ENCODE measurements at places on chromosomes 3 and 15.

DNA sequence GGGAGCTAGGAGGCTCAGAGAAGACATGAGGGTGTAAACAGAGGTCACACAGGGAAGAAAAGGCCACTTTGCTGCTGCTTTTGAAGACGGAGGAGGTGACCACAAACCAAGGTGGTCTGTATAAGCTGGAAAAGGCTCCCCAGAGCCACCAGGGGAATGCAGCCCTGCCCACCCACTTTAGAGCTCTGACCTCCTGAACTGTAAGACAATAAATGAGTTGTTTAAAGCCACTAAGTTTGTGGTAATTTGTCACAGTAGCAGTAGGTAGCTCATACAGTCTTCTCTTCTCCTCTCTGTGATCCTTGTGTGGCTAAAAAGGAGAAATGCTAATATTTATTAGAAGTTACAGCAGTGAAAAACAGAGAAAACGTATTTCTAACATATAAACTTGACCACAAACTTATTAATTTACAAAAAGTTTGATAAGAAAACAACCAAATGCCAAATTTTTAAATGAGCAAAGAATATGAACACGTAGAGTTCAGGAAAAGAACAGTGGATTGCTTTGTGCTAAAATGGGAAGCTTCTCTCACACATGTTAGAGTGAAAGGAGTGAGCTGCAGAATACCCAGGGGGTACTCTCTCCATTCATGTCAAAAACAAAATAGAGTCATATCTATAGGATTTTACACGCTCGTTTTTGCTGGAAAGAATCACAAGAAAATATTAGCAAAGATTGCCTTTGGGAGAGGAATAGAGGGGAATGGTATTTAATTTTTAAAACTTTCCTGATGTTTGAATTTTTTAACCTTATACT lies 71.0 kb downstream of the NOX5 start:
- no peak for DNase-seq

GRCh38 chr3:21783839-21784238 lies 32.8 kb upstream of the ZNF385D start:
- no peak for DNase-seq

GRCh38 chr15:41853831-41854230 lies 15.2 kb downstream of the PLA2G4B start:
- no peak for DNase-seq

GRCh38 chr15:75483961-75484360 lies 32.5 kb upstream of the SIN3A start:
- DNase-seq = no peak

DNA sequence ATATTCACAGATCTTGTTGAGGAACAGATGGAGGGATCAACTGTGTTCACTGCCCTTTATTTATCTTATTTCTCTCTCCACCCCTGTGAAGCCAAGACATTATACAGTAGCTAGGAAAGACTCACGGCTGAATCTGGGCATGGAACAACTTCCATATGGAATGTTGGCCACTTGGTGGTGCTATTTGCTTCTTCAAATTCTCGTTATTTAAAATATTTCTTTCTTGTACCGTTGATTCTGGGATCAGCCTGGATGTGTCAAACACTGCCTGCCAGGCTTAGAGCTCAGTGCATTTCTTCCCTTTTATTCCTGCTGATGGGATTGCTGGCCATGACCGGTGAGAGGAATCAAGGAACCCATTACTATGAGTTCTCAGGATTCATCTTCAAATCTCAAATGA lies 17.5 kb upstream of the GASK1A start:
- DNase-seq = no peak

- DNase-seq = no peak
These were observed 293.8 kb downstream of the PTPRG start for GRCh38 chr3:61855211-61855610.

DNA sequence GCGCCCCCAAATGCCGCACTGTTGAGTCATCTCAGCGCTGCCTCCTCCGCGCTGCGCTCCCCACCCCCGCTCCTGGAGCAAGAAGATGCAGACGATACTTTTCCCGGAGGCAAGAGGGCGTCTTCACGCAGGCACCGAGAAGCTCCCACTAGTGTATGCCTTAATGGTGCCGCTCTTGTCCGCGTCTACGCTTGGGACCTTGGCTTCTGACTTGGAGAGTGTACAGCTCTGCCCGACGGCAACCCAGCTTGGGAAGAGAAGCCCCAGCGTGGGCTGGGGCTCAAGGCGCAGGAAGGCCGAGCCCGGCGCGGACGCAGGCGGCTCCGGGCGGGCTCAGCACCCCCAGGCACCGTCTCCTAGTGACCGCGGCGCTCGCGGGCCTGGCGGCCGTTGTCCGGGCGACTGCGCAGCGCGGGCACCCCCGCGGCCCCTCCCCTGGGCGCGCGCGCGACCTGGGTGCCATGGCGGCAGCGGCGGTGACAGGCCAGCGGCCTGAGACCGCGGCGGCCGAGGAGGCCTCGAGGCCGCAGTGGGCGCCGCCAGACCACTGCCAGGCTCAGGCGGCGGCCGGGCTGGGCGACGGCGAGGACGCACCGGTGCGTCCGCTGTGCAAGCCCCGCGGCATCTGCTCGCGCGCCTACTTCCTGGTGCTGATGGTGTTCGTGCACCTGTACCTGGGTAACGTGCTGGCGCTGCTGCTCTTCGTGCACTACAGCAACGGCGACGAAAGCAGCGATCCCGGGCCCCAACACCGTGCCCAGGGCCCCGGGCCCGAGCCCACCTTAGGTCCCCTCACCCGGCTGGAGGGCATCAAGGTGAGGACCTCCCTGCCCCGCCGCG lies at the start of gene P4HTM:
Gene P4HTM (plus strand): TSS at position 446 of the 840 bp plus-strand sequence. CDS start 16 bp downstream, at position 462.
- DNase-seq = peak; percentile 42

DNA sequence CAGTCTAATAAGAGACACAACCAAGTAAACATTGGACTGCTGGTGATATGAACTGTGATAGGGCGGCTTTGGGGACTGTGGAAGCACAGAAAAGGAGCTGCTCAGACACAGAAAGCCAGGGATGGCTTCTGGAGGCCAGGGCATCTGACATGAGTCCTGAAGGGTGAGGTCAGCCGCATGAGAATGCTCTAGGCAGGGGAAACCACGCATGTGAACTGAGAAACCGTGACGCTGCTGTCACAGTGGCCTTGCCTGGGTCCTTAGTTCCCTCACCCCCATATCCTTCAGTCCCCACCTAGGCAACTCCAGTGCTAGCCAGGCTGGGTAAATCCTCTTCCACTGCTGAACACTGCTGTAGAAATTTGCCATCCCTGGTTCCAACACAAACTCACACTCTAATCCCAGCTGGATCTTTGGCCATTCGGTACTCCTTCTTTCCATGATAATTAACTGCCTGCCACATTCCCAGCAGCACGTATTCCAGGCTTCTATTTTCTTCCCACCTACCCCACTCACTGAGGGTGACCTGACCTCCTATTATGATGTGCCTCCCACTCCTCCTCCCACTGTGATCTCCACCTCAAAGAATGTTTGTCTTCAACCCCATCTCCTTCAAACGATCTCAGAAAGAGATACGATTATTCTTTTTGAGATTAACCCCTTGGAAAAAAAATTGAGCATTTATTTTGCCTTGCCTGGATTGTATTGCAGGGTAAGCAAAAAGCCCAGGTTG lies 31.4 kb downstream of the CRYGS start:
- no peak for DNase-seq

DNA sequence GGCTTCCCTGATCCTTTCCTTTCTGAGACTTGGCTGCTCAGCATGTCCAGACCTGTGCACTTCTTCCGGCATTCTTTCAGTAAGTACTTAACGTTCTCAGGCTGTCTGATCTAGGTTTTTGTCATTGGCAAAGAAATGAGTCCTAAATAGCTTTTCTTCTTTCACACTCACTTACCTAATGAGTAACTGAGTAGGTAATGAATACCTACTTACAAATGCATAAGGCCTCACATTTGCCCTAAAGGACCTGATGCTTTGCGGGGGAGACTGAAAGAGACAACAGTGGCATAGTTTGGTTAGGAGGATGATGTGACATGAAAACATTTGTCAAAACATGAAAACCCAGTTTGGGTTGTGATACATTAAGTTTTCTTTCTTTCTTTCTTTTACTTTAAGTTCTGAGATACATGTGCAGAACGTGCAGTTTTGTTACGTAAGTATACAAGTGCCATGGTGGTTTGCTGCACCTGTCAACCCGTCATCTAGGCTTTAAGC lies 516.7 kb upstream of the CFAP20DC start:
- DNase-seq = no peak

GRCh38 chr3:171528102-171528501 lies 67.9 kb upstream of the TNIK start:
- no peak for DNase-seq

- DNase-seq = no peak
These were observed 693 bp downstream of the DISP2 start for GRCh38 chr15:40358471-40359353.

- DNase-seq = no peak
These were observed 514 bp downstream of the MBNL1 start for GRCh38 chr3:152269056-152269830.

DNA sequence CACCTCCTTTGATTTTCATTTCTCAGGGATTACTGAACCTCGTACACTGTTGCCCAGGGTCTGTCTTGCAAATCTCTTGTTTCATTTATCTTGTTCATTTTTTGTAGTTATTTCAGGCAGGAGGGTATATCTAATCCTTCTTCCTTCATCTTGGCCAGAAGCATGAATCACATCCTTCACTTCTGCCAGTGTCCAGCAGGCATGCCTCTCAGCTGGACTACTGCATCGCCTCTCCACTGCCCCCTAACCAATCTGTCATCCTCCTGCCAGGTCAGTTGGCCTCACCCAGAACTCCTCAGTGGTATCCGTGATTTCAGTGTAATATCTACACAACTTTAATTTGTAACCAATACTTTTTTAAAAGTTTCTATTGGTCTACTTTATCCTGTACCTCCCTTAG lies 297.9 kb downstream of the GABRG3 start:
- DNase-seq = no peak

- no peak for DNase-seq
These were observed 7.8 kb downstream of the PPP1R2 start for GRCh38 chr3:195535293-195535692.

- DNase-seq = no peak
These were observed 552.3 kb downstream of the FOXP1 start for GRCh38 chr3:71031181-71031580.

DNA sequence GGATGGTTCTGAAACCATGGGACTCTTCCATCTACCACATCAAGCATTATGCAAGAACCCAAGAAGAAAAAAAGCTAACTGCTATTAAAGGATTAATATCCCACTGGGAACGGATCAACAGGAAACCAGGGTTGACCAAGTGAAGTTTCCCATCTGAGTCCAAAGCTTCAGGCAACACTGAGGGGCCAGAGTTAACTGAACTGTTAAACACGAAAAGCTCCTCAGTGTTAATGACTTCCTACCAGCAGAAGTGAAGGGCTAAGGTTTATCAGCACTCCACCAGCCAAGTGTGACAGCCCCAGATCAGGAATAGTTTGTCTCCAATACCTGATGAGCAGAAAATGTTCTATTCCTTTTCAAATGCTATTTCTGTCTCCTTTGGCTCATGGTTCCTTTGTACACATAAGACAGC lies 36.7 kb downstream of the PTPN9 start:
- DNase-seq = no peak

DNA sequence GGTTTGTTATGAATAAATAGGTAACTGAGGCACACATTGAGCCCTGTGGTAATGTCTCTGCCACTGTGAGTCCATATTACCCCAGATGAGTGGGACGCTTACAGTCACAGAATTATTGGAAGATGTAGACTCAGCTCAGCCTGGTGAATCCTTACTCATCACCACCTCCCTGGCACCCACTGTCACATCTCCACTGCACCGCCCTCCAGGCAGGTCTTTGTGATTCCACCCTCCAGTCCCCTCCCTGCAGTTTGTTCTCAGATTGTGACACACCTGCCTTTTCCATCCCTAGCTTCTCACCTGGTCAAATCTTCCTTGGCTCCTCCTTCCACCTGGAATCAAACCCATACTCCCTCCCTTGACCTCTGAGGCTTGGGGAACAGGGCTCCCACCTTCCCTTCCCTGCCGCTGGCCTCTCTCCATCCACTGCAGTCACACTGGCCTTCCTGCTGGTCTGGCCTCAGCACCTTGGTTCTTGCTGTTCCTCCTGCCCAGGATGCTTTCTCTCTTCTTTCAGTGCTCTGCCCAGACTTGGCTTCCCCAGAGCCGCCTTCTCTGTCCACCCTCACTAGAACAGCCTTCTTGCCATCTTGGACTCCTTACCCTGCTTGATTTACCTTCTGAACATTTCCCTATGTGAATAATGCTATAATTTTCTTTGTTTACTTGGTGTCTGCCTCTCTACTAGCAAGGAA lies 9.4 kb downstream of the SLC6A20 start:
- DNase-seq = no peak

GRCh38 chr15:31375772-31376171 lies 49.1 kb downstream of the KLF13 start:
- no peak for DNase-seq

GRCh38 chr3:136351905-136352304 lies 101.8 kb downstream of the PCCB start:
- no peak for DNase-seq

DNA sequence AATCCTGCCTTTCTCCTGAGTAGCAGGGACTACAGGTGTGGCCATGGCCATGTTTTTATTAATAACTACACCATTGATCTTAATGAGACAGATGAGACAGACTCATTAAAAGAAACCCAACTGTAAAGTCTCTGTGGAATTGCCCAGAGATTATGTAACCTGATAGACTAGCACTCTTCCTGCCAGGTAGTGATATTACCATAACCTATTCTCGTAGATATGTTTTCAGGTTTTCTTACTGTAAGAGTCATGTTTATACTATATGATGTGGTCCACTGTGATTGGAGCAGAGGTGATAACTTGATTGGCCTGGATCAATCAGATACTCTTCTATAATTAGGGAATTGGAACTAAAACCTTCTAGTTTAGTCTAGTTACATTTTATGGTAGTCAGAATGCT lies 93.7 kb downstream of the NFKBIZ start:
- no peak for DNase-seq

GRCh38 chr3:45597171-45597570 lies 2.6 kb downstream of the LIMD1 start:
- no peak for DNase-seq

DNA sequence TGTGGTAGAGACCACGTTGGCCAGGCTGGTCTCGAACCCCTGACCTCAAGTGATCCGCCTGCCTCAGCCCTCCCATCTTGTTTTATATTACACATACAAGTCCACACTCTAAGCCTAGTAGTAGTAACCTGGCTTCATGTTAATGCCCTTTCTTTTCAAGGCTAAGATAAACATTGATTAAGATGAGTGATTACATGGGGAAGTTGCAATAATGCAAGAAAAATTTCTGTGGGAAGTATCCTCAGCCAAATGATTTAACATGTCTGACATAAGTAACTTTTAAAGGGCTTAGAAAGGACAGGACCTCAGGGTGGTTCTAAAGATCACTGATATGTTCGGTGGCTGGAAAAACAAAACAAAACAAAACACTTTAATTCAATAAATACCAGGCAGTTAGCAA lies 72.1 kb downstream of the SFMBT1 start:
- DNase-seq = no peak

Data from activated T-helper 1 cell treated with anti-CD3 and anti-CD28 coated beads, Interleukin-2, amount 50 U/mL, for 16 hours (primary cell).